ENCODE measurements at places on chromosomes 1 and 21.

- no peak overlapping the region for H3K27ac ChIP-seq
Observed at GRCh38 chr1:63693944-63694571, 79.8 kb upstream of the ROR1 start.

GRCh38 chr1:91513160-91513559 lies 12.5 kb downstream of the CDC7 start:
- H3K27ac ChIP-seq = peak overlapping the region; percentile 89
- peaks cover 53% of the 10 kb centered on the region for H3K36me3 ChIP-seq
- no peak for DNase-seq
- no peak overlapping the region for H3K4me3 ChIP-seq
- peaks cover 30% of the 10 kb centered on the region for H3K4me1 ChIP-seq

- H3K36me3 ChIP-seq = no peaks in the 10 kb centered on the region
- peaks cover 44% of the 10 kb centered on the region for H3K4me1 ChIP-seq
- DNase-seq = no peak
Observed at GRCh38 chr1:110035236-110035752, 870 bp downstream of the STRIP1 start.

- H3K36me3 ChIP-seq = peaks cover 5% of the 10 kb centered on the region
- no peak overlapping the region for H3K4me3 ChIP-seq
- H3K27me3 ChIP-seq = no peaks in the 10 kb centered on the region
- H3K27ac ChIP-seq = no peak overlapping the region
- H3K4me1 ChIP-seq = peaks cover 46% of the 10 kb centered on the region
Observed at GRCh38 chr21:34950980-34951379, 98.1 kb downstream of the RUNX1 start.

GRCh38 chr1:15605398-15606383 lies 11.6 kb upstream of the DDI2 start:
- no peaks in the 10 kb centered on the region for H3K36me3 ChIP-seq
- DNase-seq = no peak
- H3K27ac ChIP-seq = no peak overlapping the region
- H3K27me3 ChIP-seq = no peaks in the 10 kb centered on the region
- H3K4me1 ChIP-seq = peaks cover 11% of the 10 kb centered on the region

DNA sequence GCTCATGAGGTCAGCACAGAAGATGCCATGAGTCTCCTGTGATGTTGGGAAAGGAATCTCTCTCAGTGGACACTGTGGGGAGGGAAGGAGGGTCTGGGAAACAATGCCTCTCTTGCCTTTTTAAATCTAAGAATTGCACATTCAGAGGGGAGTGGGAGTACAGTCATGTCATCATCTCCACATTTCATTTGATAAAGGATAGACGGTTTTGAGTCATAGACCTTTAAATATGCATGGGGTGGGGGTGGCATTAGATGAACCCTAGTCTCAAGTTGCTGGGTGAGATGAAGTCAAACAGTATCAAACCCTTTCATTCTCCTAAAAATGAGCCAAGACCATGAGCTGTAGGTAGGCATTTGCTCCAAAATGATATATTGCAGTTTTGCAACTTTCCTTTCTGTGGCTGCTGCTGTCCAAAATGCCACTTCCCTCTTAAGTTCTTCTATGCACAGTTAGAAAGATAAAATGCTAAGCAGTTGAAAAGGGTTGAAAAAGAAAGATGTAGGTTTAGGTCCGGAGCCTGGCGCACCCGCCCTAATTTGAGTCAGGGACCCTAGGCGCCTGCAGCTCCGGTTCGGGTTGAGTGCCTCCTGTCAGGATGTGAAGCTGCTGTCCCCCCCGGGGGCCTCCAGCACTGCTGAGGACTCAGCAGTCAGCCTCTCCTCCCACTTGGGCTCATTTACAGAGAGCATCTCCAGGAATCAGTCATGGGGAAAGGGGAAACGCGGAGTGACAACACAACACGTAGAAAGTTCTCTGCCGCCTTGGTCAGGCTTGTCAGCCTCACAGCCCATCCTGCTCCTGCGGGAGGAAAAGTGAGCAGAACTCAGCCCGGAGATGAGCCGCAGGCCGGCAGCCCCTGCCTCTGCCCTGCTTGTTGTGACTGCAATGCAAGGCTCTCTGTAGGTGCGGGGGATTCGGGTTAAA lies 479.3 kb upstream of the RUNX1 start:
- no peaks in the 10 kb centered on the region for H3K27me3 ChIP-seq
- H3K4me3 ChIP-seq = peak overlapping the region; percentile 85
- peak overlapping the region; percentile 74 for H3K27ac ChIP-seq
- H3K36me3 ChIP-seq = no peaks in the 10 kb centered on the region
- DNase-seq = peak; percentile 67
- H3K4me1 ChIP-seq = peaks cover 37% of the 10 kb centered on the region

GRCh38 chr1:44208226-44208625 lies 5.0 kb upstream of the DMAP1 start:
- H3K36me3 ChIP-seq = no peaks in the 10 kb centered on the region
- H3K4me1 ChIP-seq = peaks cover 11% of the 10 kb centered on the region
- H3K27me3 ChIP-seq = peaks cover 2% of the 10 kb centered on the region
- no peak overlapping the region for H3K4me3 ChIP-seq
- no peak for DNase-seq

- H3K27ac ChIP-seq = no peak overlapping the region
- H3K4me3 ChIP-seq = no peak overlapping the region
- peaks cover 8% of the 10 kb centered on the region for H3K27me3 ChIP-seq
- DNase-seq = no peak
Observed at GRCh38 chr1:3009021-3009420, 12.2 kb upstream of the ACTRT2 start.

- H3K4me3 ChIP-seq = no peak overlapping the region
- H3K4me1 ChIP-seq = peaks cover 27% of the 10 kb centered on the region
- peaks cover 8% of the 10 kb centered on the region for H3K27me3 ChIP-seq
- H3K36me3 ChIP-seq = peaks cover 5% of the 10 kb centered on the region
Observed at GRCh38 chr1:152461544-152461943, 47.5 kb upstream of the CRNN start.

DNA sequence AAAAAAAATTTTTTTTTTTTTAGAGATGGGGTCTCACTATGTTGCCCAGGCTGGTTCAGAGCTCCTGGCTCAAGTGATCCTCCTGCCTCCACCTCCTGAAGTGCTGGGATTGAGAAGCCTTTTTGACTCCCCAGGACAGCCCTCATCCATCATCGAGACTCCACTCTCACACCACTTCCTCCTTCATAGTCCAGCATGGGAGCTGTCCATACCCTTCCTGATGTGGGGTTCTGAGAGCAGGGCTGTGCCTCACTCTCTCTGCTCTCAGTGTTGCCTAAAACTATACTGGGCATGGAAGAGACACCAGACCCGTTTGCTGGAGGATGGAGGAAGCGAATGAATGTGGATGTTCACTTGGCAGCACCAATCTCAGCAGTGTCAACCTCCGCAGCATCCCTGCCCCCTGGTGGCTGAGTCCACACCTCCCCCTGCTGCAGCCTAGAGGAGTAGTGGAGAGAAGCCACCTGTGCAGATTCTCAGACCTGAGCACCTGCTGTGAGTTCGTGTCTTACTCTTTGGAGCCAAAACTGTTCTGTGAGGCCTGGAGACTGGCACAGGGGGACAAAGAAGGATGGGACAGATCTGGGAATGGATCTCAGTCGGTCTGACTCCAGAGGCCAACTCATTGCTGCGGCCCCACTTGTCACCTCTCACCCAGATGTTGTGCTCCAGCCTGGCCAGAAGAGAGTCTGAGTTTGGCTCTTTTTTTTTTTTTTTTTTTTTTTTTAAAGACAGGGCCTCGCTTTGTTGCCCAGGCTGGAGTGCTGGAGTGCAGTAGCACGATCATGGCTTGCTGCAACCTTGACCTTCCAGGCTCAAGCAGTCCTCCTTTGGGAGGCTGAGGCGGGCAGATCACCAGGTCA lies 17.7 kb downstream of the TINAGL1 start:
- no peaks in the 10 kb centered on the region for H3K4me1 ChIP-seq
- H3K36me3 ChIP-seq = no peaks in the 10 kb centered on the region
- peaks cover 31% of the 10 kb centered on the region for H3K27me3 ChIP-seq
- DNase-seq = peak; percentile 73

DNA sequence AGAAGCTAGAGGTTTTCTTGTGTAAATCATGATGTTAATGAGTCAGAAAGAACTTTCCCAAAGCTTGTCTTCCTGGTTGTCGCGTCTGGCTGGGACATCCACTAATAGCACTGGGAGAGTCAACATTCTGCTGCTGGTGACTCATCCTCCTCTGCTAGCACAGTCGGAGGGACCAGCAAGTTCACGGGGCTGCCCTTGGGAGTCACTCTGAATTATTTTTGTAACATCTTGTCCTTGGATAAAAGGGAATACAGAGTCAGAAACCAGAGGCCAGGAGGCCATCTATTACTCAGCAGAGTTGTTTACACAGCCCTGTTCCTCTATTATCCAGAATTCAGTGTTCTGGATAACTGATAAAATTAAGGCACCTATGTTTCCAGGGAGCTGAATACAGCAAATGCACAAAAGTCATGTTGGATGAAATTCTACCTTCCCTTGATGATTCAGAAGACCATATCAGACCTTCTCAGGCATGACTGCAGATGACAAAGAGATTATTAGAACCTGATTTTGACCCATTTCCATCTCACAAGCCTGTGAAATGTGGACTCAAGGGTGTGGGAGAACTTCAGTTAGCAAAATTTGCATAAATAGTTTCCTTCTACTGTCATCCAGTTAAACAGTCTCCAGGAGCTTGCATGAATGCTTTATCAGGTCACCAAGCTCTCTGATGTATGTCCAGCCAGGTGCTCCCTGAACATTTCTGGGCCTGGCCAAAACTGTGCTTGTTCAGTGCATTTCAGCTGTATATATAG lies 68.1 kb downstream of the JAK1 start:
- H3K4me3 ChIP-seq = no peak overlapping the region
- H3K27me3 ChIP-seq = no peaks in the 10 kb centered on the region
- H3K36me3 ChIP-seq = no peaks in the 10 kb centered on the region
- no peak for DNase-seq
- H3K4me1 ChIP-seq = peaks cover 78% of the 10 kb centered on the region
- peak overlapping the region; percentile 29 for H3K27ac ChIP-seq

DNA sequence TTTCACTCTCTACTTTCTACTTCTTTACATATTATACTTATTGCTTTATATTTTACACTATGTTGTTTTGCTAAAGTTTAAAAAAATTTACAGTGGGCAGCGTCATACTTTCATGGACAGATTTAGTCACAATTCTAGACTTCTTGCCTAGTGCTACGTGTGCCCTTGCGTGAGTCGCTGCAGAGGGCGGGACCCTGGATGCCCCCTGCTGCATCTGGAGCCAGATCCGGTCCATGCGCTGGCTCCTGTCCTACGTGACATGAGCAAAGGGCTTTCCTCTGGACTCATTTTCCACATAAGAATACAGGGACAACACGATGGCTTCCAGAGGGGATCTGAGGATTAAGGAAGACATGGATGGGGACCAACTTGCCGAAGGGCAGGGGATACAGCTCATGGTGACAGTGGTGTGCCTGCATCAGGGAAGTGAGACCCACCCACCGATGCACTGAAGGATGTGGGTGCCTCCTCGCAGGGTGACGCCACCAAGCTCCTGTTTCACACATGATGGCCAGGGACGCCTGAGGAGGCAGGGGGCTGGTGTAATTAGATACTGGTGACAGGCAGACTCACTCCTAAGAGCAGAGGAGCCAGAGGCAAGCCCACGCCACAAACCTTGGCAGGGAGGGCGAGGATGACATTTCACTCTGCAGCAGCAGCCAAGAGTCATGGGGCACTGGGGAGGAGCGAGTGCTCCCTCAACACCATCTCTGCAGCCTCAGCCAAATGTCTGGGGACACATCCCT lies 86.6 kb downstream of the DMRTB1 start:
- H3K4me1 ChIP-seq = peaks cover 16% of the 10 kb centered on the region
- DNase-seq = peak; percentile 42
- no peak overlapping the region for H3K27ac ChIP-seq
- peaks cover 9% of the 10 kb centered on the region for H3K27me3 ChIP-seq
- H3K36me3 ChIP-seq = no peaks in the 10 kb centered on the region

- H3K4me3 ChIP-seq = no peak overlapping the region
- peaks cover 4% of the 10 kb centered on the region for H3K27me3 ChIP-seq
- no peak for DNase-seq
- no peaks in the 10 kb centered on the region for H3K4me1 ChIP-seq
Observed at GRCh38 chr1:101595881-101596374, 359.1 kb downstream of the S1PR1 start.

DNA sequence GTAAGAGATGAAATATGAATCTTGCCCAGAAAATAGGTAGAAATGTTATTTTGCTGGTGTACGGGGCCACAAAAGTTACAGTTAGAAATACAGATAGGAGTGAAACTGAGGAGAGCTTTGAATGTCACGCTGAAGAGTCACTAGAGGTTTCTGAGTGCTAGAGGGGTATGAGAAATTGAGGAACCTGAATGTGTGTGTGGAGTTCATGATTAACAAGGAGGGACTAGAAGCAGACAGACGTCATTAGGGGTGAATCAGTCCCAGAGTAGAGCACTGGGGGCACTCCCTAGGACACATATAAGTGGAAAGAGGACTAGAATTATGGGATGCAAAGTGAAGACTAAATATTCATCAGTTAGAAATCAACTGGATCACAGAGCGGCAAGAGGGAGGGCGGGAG lies 188.9 kb upstream of the MAP1LC3C start:
- DNase-seq = no peak
- no peaks in the 10 kb centered on the region for H3K36me3 ChIP-seq
- H3K27ac ChIP-seq = no peak overlapping the region
- H3K4me3 ChIP-seq = no peak overlapping the region
- no peaks in the 10 kb centered on the region for H3K27me3 ChIP-seq

DNA sequence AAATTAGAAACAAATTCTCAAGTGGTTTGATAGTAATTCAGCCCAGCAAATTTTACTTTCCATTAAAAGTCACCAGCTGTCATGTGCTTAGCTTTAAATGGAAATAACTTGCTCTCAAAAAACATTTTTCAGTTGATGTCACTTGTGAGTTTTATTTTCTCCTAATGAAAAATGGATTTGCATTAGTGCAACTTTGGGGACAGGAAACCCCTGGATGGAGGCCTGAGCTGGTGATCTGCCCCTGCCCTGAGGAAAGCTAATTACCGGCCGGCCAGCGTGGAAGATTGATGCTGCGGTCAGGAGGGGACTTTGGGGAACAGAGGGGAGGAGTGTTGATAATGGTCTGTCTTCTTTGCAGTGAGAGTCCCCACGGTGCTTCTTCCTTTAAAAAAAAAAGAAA lies 66.8 kb upstream of the ANGPTL1 start:
- H3K27me3 ChIP-seq = peaks cover 8% of the 10 kb centered on the region
- H3K4me3 ChIP-seq = no peak overlapping the region
- H3K36me3 ChIP-seq = no peaks in the 10 kb centered on the region

- no peak overlapping the region for H3K4me3 ChIP-seq
- no peaks in the 10 kb centered on the region for H3K36me3 ChIP-seq
- no peaks in the 10 kb centered on the region for H3K27me3 ChIP-seq
- H3K4me1 ChIP-seq = peaks cover 13% of the 10 kb centered on the region
- no peak overlapping the region for H3K27ac ChIP-seq
- DNase-seq = no peak
Observed at GRCh38 chr1:51689075-51689440, 72.2 kb downstream of the OSBPL9 start.
